H9 (cell line): ENCODE measurements at places on chromosomes 7 and 10.

- no peaks in the 10 kb centered on the region for H3K4me1 ChIP-seq
- H3K27ac ChIP-seq = no peak overlapping the region
- peak; percentile 52 for DNase-seq
- H3K36me3 ChIP-seq = no peaks in the 10 kb centered on the region
- no peaks in the 10 kb centered on the region; the same call in 1 of the 2 replicates for H3K27me3 ChIP-seq
These were observed 28.2 kb upstream of the ASAH2 start for GRCh38 chr10:50279489-50279888.

- H3K27ac ChIP-seq = no peak overlapping the region
- H3K4me3 ChIP-seq = no peak overlapping the region
- no peaks in the 10 kb centered on the region for H3K36me3 ChIP-seq
These were observed 22.9 kb downstream of the IKZF1 start for GRCh38 chr7:50327443-50327842.

DNA sequence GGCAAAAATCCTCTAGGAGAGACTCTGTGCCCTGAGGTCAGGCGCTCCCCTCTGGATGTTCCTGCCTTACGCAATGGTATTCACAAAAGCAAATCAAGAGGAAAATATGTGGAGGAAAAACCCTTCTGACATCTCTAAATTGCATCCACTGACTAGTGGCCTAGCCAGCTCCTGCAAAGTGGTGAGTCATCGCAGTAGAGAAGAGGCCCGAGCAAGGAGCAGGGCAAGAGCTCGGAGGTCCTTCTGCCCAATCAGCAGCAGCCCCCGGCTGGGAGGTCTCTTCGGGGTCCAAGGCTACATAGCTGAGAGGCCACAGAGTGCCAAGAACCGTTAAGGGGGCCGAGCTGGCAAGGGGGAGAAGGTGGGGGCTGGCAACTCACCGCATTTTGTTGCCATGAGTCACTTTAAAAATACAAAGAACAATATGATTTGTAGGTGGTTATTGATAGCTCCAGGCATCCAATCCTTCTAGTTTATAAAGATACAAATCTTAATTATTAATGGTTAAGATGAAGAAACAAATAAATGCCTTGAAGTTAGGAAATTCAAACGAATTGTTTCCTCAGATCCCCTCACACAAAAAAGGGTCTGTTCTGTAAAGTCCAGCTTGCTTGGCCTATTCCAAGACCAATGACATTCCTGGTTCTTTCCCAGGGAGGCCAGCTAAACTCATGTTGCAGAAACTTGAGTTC lies 161.6 kb downstream of the PKD1L1 start:
- H3K27me3 ChIP-seq = no peaks in the 10 kb centered on the region
- H3K4me3 ChIP-seq = no peak overlapping the region
- peak; percentile 75 for DNase-seq
- no peak overlapping the region for H3K27ac ChIP-seq
- no peaks in the 10 kb centered on the region; the same call in 1 of the 2 replicates for H3K4me1 ChIP-seq

DNA sequence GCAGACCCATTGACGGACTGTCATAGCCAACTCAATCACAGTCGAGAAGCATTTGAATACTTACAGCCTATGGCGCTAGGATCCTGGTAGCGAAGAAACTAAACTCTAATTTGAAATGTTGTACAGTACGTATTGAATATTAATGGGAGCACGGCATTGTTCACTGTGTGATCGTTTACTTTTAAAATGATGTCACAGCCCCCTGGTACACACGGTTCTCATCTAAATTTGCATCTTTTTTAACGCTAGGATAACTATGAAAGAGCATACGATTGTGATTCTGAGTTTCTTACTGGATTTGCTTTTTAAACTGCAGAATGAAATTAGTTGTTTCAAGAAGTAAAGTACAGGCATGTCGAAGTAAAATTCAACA lies 895 bp upstream of the NAPEPLD start:
- H3K36me3 ChIP-seq = 0 out of 2 replicates have a peak, but pooled peaks cover 3% of the 10 kb centered on the region
- H3K4me3 ChIP-seq = peak overlapping the region; percentile 78
- H3K27ac ChIP-seq = no peak overlapping the region
- no peak for DNase-seq
- no peaks in the 10 kb centered on the region for H3K27me3 ChIP-seq

DNA sequence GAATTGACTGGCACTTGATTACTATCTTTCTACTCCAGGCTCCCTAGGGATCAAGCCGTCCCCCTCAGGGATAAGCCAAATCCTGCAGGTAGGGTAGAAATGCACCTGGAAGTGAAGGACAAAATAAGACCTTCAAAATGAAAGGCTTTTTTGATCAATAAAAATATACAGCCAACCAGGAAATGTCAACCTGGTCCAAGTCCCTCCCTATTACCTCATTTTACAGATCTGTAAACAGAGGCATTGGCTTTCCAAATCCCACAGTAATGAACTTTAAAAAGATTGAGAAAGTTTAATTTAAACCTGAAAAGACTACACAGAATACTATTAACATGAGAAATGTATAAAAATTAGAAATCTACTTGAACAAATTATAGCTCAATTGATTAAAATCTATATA lies 53.7 kb downstream of the UPF2 start:
- DNase-seq = no peak
- no peak overlapping the region for H3K4me3 ChIP-seq
- H3K27ac ChIP-seq = no peak overlapping the region
- no peaks in the 10 kb centered on the region for H3K27me3 ChIP-seq

DNA sequence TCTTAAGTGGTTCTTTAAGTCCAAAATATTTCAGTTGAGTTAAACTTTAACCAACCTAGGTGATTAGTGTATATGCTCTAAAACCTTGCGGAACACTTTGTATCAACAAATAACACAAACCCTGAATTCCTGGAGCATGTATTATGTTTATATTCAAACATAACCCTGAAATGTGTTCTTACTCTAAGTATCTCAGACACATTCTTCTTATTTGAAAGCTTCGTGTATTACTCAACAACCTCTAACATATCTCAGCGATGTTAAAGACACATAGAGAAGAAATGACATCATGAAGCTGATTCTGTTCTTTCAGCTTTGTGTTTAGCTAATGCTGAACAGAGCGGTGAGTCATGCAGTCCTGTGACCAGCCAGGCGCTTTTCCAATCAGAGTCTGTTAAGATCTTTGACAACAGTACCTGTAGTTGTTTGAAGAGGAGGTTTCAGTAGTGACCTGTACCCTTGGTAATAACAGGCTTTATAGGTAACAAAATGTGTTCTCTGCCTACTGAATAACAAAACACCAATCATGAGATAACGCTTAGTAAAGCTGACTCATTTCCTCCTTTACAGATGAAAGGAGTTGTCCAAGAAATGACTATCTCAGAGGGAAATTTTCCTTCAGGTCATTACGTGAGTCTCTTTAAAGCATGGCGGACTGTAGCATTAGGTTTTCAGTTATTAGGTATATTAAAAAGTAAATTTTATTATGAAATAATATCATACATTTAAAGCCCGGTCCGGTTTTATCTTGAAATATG lies 67.3 kb upstream of the KLF6 start:
- no peaks in the 10 kb centered on the region for H3K27me3 ChIP-seq
- H3K4me3 ChIP-seq = no peak overlapping the region
- H3K27ac ChIP-seq = no peak overlapping the region
- no peak for DNase-seq
- no peaks in the 10 kb centered on the region for H3K36me3 ChIP-seq

DNA sequence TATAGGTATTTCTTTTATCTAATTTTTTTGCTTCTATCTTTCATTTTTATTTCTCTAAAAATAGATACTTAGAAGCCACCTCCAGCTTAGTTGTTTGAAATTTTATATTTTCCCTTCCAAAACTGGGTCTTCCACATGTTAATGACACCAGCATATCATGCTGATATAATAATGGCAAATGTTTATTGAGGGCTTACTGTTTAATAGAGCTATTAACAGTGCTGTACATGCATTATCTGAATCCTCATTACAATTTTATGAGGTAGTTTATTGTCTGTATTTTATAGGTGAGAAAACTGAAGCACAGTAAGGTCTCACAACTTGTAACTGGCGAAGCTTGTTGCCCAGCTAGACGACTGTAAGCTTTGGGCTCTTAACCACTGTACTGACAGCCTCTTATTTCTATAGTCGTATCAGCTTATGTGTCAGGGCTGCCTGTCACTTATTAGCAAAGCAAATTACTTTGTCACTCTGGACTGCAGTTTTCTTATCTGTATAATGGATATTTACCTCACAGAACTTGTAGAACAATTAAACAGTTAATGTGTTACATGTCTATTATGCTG lies 51.2 kb downstream of the ANKIB1 start:
- H3K4me1 ChIP-seq = no peaks in the 10 kb centered on the region
- DNase-seq = no peak
- H3K4me3 ChIP-seq = no peak overlapping the region
- H3K27ac ChIP-seq = no peak overlapping the region
- H3K36me3 ChIP-seq = peaks cover 12% of the 10 kb centered on the region; the same call in 1 of the 2 replicates

DNA sequence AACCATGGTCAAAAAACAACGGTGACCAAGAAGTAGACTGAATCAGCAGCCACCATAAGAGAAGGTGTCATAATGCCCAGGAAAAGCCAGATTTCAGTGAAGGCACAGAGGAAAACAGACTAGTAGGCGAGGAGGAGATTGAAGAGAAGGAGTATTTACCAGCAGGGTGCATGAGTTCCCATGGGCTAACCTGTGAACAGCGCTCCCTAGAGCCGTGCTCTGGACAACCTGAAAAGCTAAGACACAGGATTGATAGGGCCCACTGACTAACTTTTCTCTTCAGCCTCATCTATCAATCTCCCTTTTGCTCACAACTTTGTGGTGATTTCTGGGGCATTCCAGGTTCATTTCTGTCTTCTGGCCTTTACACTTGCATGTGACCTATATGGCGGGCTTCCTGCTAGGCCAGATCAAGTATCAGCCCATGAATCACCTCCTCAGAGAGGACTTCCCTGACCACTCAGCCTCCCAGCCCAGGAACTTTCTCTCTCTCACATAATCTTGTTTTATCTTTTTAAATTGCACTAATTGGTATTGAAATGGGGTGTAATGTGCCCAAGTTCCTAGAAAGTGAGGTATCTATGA lies 12.8 kb downstream of the ANKRD22 start:
- no peak overlapping the region for H3K4me3 ChIP-seq
- no peaks in the 10 kb centered on the region for H3K27me3 ChIP-seq
- H3K27ac ChIP-seq = no peak overlapping the region
- no peaks in the 10 kb centered on the region for H3K4me1 ChIP-seq
- H3K36me3 ChIP-seq = no peaks in the 10 kb centered on the region

DNA sequence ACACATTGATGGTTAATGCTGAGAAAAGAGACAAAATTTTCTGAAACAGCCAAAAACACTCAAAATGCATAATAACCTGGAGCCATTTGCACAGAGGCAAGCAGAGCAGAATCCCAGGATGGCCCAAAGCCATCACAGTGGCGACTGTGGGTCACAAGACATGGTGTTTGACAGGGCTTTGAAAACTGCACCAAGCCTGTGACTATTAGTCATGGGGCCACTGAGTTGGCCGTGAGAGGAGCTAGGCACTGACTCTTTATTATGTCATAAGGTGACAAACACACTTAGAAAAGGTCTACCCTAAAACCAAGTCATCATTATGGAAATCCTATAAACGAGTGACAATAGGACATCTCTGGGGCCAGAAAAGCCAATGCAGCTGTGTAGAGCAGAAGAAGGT lies 23.9 kb downstream of the DRGX start:
- no peak overlapping the region for H3K4me3 ChIP-seq
- H3K27ac ChIP-seq = no peak overlapping the region
- H3K36me3 ChIP-seq = no peaks in the 10 kb centered on the region
- H3K4me1 ChIP-seq = no peaks in the 10 kb centered on the region
